ENCODE measurements at places on chromosomes 5 and 9.

- no peak for DNase-seq
Measured at GRCh38 chr5:31193116-31193515, 370 bp upstream of the CDH6 start.

DNA sequence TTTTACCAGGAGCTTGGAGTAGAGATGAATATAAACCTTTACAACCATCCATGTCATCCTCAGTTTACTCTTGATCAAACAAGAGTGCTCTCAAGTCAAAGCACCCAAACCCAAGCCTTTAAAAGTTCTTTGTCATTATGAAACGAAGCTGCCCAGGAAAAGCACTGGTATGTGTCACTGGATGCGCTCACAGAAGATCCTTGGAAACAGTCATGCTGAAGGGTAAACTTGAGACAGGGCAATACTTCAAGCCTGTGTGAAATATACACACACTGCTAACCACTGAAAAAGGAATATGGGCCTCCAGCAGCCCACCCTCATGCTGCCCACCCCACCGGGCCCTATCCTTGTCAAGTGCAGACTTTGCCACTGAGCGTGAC, 84.5 kb downstream of the PRRT1B start:
- no peak for DNase-seq

GRCh38 chr5:28386712-28387111, 1348.3 kb upstream of the CDH9 start:
- no peak for DNase-seq

GRCh38 chr5:171872666-171873065, 87.0 kb downstream of the SMIM23 start:
- DNase-seq: no peak

- DNase-seq: no peak
Measured at GRCh38 chr5:65047948-65048690, 279.4 kb downstream of the CWC27 start.

- no peak for DNase-seq
Measured at GRCh38 chr9:123395276-123395688, 39.3 kb downstream of the CRB2 start.

DNA sequence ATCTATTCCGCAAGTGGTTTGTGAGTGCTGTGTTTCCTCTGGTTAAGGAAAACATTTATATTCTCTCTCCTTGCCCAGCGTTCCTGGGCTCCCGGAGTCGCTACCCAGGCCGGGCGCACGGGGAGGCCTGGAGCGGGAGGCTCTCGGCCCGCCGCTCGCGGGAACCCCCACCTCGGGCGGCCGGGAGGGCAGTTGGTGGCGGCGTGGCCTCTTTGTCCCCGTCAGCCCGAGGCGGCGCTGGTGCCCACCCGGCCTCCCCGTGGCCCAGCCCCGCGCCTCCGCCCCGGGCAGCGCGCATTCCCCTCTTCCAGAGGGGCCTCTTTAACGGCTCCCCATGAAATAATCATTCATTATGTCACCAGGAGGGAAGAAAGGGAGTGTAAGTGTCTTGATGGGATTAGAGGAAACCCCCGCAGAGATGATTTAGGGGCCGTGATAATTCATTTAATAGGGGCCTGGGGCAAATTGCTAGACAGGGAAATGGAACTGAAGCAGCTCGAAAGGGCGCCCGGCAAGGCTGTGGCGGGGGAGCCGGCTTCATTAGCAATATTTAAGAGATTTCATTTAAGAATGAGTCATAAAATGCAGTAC, 181.9 kb upstream of the TBCA start:
- no peak for DNase-seq

GRCh38 chr9:125486576-125486975, 220.4 kb downstream of the MAPKAP1 start:
- no peak for DNase-seq

- no peak for DNase-seq
Measured at GRCh38 chr9:122164286-122164685, 4.6 kb downstream of the MORN5 start.

- no peak for DNase-seq
Measured at GRCh38 chr9:113617550-113617949, 154.0 kb downstream of the RGS3 start.

DNA sequence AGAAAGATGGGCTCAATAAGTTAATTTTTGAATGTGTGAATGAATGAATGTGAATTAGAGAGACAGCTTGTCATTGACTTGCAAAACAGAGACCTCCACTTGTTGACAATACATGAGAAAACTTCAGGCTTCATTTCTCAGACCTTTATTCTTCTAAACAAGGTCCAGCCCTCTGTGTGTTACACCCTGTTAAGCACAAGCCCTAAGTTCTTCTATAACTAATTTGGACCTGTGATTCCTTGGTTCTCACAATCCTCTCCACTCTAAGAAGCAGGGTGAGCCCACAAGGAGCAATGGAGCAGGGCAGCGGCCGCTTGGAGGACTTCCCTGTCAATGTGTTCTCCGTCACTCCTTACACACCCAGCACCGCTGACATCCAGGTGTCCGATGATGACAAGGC, at the start of gene TMEM174:
Gene TMEM174, plus strand, starts transcription at position 243 of the 400 bp plus-strand sequence. Its CDS starts 51 bp downstream, at position 294.
- no peak for DNase-seq

- no peak for DNase-seq
Measured at GRCh38 chr5:81202655-81203054, 30.5 kb upstream of the CKMT2 start.

DNA sequence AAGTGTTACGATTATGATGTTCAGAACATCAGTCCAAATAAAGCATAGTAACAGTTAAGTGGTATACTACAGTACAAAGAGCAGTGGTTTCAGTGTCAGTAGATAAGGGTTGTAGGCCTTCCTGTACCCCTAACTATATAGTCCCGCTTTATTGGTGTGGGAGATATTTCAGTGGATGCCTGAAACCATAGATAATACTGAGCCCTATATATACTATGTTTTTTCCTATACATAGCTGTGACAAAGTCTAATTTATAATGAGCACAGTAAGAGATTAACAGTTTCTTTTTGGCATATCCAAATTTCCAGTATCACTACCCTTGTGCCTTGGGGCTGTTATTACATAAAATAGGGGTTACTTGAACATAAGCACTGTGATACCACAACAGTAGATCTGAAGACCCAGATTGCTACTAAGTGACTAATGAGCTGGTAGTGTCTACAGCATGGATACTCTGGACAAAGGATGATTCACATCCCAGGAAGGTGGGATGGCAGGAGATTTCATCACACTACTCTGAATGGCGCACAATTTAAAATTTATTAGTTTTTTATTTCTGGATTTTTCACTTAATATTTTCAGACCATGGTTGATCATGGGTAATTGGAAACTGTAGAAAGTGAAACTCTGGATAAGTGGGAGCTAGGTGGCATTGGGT, 119.3 kb downstream of the RPS23 start:
- peak; percentile 74 for DNase-seq

GRCh38 chr9:116905171-116905588, 218.1 kb downstream of the TRIM32 start:
- no peak for DNase-seq

- DNase-seq: no peak
Measured at GRCh38 chr9:4193391-4193790, 106.5 kb downstream of the GLIS3 start.

DNA sequence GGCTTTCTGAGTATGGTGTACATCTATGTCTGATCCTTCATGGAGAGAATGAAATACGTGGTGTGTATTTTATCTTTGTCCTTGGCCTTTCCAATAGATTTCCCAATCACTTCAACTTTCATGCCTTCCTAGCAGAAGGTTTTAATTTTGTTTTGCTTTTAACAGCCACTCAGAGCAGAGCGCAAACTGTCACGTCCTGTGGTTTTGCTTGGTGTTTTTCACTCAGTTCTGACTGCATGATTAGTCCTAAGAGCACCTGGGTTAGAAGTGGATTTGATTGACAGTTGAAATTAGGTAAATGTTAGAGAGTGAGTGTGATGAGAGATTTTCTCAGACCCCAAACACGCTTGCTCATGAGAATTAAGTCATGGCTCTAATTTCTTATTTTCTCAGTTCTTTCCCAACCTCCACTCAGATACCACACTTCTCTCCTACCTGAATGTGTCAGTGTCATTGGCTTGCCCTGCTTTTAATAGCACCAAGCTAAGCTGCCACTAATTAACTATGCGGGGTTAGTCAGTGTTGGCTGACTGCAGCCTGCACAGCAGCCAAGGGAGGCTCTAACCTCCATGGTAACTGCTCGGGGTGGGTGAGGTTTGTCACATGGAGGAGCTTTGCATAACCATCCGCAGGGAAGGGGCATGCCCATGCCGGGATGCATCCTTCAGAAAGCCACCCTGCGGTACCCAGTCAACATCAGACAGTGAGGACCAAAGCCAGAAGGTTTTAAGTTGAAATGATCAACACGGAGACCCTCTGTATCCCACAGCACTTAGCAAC, 173.4 kb downstream of the NR3C1 start:
- no peak for DNase-seq

GRCh38 chr9:18928711-18929110, 104.3 kb downstream of the SAXO1 start:
- no peak for DNase-seq

GRCh38 chr5:134530301-134531077, 5.0 kb downstream of the JADE2 start:
- no peak for DNase-seq

GRCh38 chr5:9337928-9338595, 207.8 kb downstream of the SEMA5A start:
- DNase-seq: peak; percentile 47

DNA sequence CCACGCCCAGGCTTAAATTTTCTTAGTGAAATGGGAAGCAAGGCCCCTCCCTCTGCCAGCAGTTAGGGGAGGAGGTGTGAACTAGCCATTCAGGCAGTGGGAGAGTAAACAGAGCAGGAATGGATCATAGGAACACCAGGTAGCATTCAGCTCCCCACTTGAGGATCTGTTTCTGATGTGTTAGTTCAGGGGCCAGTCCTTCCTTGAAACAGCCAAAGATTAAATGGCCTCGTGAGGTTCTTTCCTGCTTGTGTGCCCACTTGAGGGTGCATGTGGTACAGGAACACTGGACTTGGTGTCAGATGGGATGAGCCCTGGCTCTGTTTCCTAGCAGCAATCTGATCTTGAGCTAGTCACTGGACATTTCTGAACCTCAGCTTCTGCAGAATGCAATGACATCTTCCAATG, 21.2 kb downstream of the FAXDC2 start:
- no peak for DNase-seq

DNA sequence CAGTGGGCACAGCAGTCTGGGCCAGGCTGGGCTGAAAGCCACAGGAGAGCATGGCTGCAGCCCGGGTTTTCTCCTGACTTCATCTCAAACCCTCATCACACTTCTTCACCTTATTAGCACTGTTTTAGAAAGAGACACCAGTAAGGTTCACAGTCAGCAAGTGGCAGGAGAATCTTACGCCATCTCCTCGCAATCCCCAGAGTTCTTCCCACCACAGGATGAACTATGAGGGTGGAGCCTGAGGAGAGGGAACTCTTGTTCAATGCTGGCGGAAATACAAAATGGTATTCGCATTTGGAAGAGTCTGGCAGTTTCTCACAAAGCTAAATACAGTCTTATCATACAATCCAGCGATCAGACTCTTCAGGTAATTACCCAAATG, 14.7 kb downstream of the BICD2 start:
- no peak for DNase-seq

DNA sequence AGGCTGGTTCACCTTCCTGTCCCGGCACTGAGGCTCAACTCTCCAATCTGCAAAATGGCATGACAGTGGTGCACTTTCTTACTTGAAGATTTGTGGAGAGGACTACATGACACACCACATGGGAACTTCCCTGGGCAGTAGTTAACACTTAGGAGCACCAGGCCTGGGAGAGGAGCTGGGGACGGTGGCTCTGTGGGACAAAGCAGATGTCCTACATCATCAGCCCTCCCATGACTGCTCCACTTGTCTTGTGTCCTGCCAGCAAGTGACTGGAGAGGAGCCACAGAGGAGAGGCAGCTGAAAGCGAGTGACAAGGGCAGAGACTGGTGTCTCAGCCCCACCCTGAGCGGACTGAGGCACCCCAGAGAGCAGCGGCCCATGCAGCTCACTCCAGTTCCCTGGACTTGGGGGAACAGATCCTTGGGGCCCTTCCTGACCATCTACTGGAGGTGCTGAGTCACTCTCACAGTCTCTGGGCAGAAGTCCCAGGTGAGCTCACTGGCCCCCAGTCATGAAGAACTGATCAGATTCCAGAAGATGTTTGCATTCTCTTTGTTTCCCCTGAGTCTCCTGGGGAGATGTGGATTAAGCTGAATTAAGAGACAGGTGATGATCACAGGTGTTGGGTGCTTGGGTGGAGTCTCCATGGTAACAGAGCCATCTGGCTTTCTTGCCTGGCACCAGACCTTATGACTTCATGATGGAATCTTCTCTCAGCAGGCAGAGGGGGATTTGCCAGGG, 13.2 kb upstream of the SLC25A48 start:
- no peak for DNase-seq

DNA sequence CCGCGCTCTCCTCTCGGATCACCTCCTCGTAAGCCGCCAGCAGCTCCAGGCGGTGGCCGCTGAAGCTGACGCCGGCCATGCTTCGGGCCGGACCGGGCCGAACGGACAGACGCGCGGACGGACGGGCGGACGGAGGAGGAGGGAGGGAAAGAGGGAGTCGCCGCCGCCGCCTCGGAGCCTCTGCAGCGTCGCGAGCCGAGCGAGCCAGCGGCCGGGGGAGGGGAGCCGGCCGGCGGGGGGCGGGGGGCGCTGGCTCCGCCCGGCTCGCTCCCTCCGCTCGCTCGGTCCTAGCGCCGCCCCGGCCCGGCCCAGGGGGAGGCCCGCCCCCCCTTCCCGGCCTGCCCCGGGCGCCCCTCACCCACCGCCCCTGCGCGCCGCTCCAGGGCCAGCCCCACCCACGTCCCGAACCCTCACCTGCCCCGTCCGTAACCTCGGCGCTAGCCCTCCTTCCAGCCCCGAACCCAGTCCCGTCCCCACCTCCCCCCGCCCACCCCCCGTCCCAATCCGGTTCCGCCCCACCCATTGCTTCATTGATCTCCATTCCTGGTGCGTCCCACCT, at the start of gene DBN1:
Gene DBN1, minus strand, starts transcription at position 192 of the 559 bp plus-strand sequence. Its CDS starts 113 bp downstream, at position 79.
- DNase-seq: no peak

GRCh38 chr5:178115136-178115813, 1.9 kb downstream of the N4BP3 start:
- no peak for DNase-seq

DNA sequence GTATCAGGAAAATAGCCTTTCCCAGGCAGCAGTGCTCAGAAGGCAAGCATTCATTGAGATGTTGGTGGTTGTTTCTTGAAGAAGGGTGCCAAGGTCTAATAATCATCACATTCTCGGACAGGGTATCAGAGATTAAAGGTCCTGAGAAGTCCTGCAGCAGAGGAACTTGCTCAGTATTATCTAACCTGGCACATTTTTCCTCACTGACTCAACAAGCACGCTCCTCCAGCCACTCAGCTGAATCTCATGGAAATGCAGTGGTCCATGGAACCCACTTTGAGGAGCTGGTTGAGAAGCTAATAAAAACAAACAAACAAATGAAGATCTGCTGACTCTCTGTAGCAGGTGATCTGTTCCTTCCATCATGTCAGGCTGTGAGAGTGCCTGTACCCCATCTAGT, 35.3 kb upstream of the ICE1 start:
- DNase-seq: no peak

DNA sequence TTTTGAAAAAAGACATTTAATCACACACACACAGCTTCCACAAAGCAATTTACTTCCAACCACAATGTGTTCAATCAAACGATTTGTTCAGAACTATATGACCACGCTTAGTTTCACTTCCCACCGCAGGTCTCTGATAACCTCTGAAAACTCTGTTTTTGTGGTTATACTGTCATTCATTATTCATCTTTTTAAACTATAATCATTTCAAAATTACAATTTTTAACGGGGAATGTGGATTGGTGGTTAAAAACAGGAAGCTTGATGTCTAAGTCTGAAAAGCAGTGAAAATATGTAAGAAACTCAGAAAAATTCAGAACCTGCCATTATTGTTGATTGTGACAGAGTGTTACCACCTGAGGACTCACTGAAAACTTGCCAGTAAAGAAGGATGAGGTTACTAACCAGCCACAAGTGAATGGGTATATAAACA, 12.7 kb upstream of the TMEM174 start:
- no peak for DNase-seq

- no peak for DNase-seq
Measured at GRCh38 chr9:106639873-106640568, 222.9 kb upstream of the ZNF462 start.
